ENCODE measurements at places on chromosomes 6 and 20.
A peak's percentile ranks its signal among the peaks of the same experiment; 100 is the strongest.

DNA sequence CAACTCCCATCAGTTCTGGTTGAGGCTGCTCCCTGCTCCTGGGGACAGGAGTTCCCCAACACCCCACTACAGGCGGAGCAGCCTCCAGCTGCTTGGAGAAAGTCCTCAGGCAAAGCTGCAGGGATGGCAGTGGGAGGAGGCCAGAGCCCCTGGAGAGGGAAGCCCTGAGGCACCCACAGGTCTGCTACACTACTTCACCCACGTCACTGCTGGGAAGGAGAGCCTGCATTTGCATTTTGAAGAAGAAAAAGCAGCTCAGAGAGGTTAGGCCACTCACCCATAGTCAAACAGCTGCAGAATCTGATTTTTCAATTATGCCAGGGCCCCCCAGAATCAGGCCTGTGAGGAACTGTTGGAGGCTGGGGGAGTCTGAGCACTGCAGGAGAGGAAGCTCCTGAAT lies 17.2 kb downstream of the BFSP1 start:
- no peak for DNase-seq

DNA sequence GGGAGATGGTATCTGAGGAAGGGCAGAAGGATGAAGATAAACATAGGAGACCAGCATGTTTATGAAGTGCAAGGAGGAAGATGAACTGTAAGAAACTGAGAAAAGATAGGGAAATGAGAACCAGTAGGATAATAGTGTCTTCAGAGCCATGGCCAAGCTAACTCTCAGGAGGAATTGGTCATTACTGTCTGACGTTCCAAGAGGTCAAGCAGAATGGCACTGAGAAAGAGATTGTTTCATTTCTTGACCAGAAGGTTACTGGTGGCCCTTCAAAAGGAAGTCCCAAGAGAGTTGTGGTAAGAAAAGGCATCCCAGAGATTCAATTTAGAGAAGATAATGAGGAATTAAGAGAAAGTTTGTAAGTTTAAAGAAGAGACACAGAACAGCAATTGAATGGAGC lies 47.5 kb downstream of the EYA4 start:
- no peak for DNase-seq

DNA sequence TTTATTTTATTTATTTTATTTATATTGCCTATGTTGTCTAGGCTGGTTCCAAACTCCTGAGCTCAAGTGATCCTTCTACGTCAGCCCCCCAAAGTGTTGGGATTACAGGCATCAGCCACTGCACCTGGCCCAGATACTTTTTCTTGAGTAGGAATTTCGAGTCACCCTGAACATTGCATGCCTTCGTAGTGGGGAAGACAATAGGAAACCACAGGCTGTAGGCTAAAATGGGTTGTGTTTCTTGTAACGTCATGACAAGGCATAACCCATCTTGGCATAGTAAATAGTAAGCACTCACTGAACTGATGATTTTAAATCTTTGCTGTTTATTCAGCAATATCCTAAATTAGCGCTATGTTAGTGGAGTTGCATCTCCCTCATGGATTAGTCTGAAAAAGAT lies 34.9 kb downstream of the PTPN1 start:
- DNase-seq: no peak

DNA sequence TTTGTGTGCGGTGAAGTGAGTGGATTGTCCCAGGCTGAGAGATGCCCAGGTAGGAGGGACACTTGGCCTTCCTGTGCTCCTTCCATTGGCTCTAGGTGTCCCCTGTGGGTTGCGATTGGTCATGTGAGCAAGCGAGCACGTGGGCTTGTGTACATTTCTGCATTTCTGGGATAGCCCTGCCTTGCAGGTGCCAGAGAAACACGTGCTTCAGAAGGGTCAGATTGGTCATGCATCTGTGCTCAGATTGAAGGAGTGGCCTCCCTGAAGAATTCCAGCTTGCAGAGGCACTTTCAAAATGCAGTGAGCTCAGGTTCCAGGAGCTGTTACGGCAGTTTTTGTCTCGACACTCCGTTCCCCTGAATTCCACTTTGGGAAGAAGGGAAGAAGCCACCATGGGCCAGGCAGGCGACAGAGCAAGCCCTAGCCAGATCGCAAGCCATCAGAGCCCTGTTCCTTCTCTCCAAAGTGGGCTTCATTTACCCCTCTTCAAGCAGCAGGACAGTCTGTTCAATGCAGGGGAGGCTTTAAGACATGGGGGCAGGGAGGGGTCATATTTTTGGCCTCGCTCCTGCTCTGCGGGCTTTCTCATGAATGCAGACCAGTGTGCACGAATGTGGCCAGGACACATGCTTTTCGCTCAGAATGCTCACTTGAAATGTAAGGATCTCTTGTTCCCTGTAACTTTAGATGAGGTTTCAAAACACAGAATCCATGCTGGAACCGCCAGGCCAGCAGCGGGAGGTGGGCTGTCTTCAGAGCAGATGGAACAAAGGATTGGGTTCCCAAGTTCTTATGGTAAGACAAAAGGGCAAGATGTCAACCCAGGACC lies 78.6 kb upstream of the AKAP12 start:
- peak; percentile 74 for DNase-seq

- no peak for DNase-seq
Observed at GRCh38 chr6:84258268-84258667, 30.8 kb upstream of the CEP162 start.

DNA sequence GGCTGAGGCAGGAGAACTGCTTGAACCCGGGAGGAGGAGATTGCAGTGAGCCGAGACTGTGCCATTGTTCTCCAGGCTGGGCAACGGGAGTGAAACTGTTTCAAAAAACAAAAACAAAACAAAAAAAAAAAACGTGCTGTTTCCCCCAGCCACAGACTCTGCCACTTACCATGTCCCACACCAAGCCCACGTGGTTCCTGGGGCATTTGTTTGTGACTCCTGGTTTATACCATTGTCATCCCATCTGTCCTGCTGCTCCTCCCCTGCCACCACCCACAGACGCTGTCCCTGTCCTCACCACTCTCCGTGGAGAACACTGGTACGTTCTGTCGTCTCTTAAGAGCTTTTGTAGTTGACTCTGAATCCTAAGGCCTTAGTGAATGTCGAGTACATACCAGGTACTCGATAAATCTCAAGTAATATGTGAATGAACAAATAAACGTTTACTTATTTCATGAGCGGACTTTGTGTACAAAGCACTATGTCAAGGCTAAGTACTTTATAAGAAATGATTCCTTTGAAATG lies 48.0 kb upstream of the KIF13A start:
- no peak for DNase-seq

DNA sequence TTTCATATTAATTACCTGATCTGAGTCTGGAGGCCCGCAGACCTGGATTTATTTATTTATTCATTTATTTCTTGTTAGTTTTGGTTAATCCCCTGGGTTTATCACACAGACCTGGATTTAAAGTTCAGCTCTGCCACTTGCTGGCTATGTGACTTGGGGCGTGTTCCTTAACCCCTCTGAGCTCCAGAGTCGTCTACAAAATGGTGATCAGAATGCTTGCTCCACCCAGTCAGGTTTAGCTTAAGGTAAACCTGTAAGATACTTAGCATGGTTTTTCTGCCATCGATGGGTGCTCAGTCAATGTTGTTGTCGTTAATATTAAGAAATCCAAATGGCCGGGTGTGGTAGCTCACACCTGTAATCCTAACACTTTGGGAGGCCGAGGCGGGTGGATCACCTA lies 23.4 kb downstream of the SHLD1 start:
- no peak for DNase-seq

DNA sequence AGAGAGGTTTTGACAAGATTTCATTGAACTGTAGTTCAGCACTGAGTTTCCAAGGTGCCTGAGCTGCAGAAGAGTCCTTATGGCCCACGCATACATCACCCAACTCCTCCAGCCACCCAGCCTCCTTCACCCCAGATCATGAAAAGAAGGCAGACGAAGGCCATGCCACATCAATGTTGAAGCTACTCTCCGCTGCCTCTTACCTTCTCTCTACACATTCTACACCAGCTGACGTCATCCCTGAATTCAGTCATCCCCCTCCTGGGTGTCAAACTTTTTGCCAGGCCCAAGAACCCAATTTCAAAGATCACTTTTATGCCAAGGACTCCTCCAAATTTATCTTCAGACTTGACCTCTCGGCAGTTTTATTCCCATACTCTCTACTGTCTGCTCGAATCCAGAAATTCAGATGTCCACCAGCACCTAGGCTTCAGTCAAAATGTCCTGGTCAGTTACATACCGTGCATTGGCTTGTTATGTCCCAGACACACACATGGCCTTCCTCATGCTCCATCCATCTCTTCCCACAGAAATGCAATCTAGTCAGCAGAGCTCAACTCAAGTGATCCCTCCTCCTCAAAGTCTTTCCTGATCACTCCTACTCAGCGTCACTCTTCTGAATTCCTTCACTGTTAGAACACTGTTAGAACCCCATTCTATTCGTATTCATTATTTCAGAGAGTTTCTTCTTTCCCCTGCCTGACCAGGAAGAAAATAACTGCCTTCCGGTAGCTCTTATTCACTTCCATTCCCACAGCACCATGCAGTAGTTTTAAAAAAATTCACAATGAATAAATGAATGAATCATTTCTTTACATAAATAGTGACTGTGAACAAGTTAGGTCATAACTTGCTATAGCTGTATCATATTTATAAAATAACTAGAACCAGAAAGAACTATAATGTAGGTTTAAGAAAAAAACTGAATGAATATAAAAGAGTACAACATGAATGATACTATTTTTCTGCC lies 11.5 kb downstream of the ATXN1 start:
- DNase-seq: no peak

GRCh38 chr6:152575161-152575560 lies 62.0 kb downstream of the SYNE1 start:
- no peak for DNase-seq

DNA sequence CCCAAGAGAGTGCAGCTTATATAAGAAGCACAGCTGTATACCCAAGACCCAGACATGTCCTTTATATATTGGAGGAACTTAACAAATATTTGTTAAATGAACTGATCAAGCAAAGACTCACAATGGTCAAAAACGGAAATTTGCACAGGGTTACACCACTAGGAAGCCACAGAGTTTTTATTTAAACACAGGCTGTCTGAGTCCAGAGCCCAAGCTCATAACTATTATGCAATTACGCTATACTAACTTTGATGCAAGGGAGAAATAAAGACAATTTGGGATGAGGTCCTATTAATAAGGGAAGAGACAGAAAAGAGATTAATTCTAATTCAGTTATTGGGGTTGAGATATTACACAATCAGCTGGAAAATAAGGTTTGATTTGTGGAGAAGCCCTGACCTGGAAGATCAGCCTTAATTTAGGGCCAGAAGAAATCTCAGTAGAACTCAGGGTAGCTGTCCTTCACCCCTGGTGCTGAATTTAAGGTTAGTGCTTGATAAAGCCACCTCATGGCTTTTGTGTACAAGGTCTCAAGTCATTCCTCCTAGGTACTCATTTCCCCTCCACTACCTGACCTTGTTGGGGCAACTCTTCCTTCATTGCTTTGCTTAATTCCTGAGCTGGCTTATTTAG lies 10.5 kb upstream of the ZNF334 start:
- no peak for DNase-seq

- no peak for DNase-seq
Observed at GRCh38 chr6:166257911-166258318, 50.3 kb downstream of the PRR18 start.

DNA sequence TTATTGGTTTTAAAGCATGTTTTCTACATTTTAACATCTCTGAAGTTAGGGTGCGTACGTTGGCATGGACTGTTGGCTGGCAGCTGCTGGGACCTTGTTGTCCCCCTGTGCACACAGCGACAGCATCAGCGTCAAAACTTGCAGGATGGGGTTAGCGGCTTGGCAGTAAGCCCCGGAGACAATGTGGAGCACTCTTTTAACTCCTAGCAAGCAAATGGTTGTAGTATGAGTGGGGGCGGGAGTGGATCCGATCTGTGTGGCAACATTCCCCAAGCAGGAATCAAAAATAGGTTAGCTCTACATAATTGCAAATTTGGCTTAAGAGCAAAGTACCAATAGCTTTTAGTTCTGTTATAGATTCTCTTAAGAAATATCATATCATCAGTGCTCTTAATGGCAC lies 70.1 kb downstream of the NRN1 start:
- DNase-seq: no peak

DNA sequence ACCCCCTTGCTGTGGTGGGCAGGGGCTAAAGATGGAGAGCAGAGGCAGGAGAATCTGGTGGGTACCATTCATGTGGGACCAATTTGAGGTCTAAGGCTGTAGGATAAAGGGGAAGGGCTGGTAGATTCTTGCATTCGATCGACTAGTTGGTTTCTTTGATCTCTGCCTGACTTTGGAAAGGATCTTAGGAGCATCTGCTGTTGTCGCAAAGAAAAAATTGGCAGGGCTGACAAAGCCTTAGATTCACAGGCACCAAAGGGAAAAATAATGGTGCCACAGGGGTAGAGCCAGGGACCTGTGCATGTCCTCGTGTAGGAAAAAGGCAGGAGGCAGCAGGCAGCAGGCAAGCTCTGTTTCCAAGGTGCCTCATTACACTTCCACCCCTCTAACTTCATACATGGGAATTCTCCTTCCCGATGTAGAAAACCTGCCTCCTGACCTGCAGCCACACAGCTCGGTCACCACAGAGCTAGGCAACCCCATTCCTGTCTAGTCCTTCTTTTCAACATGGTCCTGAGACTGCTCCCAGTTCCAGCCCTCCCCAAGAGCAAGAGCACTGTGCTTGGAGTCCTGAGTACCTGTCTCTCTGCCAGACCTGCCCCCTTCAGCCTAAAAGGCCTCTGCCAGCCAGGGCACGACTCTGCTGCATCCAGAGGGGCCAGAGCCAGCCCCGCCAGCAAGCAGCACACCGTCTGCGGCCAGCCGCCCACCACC lies 71.9 kb downstream of the FGD2 start:
- DNase-seq: peak; percentile 30

- DNase-seq: no peak
Observed at GRCh38 chr6:167093922-167094432, 28.9 kb upstream of the CCR6 start.

DNA sequence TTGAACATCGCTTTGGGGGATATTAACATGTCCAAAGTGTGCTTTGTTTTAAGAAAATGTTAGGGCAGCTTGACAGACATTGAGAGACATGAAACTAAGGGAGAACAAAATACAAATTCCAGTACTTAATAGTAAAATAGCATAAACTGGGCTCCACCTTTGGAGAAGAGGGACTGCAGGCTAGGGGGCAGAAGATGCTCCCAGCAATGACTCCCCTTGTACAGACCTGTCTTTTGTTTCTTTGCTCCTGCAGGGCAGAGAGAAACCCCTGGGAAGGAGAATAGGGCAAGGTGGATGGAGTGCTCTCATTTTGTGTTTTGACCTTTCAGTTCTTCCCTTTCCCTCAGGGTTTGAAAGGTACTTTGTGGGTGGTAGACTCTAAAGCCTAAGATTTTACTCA lies 115.6 kb upstream of the PLCB4 start:
- no peak for DNase-seq

- DNase-seq: no peak
Observed at GRCh38 chr6:72524011-72524645, 97.7 kb upstream of the KCNQ5 start.

GRCh38 chr6:10418361-10418861 lies 3.5 kb upstream of the TFAP2A start:
- no peak for DNase-seq

GRCh38 chr20:62357187-62357667 lies 9.9 kb downstream of the LAMA5 start:
- DNase-seq: no peak

DNA sequence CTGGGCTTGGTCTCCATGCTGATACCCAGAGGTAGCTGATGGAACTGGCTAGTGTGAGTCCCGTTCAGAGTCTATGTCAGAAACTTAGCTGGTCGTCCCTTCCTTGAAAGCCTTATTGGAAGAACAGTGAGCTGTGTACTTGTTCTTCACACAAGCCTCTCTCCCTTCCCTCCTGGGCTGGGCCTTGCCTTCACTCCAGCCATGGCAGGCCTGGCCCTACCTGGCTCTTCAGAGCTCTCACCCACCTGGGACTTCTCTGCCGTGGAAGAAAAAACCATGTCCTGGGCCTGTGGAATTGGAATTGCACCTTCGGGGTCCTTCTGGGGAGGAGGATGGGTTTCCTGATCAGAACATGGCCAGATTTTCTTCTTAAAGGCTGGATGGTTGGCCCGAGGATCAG lies 20.3 kb upstream of the ZNF831 start:
- no peak for DNase-seq

Data from hindlimb muscle (tissue), 1 donor.